ENCODE measurements at places on chromosomes 7 and 10.
A peak's percentile ranks its signal among the peaks of the same experiment; 100 is the strongest.

GRCh38 chr7:44064791-44065430 is 456 bp downstream of the PGAM2 start:
- DNase-seq: no peak

- no peak for DNase-seq
Observed at GRCh38 chr7:69813637-69814240, 215.5 kb downstream of the AUTS2 start.

- no peak for DNase-seq
Observed at GRCh38 chr10:129514568-129515451, 47.8 kb downstream of the MGMT start.

DNA sequence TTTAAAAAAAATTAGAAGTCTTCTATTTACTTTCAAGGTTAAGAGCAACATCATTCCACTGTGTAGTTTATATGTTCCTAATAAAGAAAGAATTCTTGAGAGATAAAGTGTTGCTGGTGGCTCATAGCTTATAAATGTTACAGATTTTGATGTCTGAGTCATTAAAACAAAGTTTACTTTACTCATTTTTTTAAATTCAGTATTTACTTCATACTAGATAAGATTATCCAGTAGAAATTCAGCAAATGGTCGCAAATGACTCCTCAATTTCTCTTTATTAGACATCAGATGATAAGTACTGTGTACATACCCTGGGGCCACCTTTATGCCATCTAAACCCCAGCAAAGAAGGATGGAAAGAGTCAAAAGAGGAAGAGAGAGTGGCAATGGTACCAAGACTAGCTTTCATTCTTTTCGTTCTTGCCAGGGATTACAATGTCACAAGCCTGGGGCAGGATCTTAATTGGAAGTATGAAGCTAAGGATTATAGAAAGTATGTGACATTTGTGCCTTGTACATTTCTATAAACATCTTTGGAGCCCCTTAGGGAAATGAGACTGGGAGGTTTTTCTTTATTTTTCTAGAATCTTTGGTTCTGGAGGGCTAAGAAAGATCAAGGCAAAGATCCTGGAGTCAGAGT is 206.1 kb downstream of the CHRM2 start:
- peak; percentile 77 for DNase-seq

DNA sequence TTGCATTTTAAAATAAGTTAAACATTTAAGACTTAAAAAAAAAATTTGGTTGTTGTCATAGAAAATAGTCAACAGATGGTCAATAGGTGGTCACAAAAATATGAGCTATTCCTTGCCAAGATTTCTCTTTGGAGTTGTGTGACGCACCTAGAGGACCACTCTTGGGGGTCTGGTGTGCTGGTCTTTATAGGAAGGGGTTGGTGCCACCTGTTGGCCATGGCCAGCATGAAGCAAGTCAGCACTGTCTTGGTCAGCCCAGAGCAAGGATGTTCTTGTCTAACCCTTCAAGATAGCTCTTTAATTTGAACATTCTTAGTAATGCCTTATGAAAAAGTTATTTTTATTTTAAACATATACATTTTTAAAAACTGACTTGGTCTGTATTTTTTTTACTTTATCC is 267.9 kb upstream of the CNTNAP2 start:
- peak; percentile 2 for DNase-seq

DNA sequence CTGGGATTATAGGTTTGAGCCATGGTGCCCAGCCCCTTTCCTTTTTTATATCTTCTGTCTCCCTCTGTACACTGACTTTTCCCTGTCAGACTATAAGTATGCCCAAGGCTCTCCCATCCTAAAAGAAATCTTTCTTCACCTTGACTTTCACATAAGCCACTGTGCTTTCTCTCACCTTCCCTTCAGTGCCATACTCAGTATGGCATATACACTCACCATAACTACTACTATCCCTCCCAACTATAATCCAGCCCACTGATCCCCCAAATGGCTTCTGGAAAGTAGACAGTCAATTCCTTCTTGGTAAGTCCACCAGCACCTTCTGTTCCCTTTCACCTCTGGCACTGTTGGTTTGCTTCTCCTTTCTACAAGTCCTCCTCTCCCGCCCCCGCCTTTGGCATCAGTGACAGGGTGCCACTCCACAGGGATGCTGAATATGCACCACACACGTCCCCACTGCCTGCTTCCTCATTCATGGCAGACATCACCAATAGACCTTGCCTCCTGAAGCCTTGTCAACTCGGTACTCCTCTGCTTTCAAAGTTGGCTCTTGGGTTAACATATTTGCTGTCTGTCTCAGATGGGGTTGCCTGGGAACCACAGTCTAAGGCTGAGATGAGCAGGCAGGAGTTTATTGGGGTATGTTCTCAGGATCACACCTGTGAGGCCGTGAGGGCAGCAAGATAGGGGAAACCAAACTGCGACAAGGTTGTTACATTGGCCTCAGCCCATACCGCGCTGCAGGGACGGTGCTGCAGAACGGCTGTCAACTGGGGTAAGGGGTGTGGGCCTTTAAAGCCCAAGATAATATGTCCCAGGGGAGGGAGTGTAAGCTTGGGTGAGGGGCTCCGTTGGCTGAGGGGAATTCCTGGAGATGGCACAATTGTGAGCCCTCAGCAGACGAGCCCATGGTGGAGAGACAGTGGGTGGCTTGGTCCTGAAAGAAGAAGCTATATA is 7.2 kb upstream of the PSAP start:
- no peak for DNase-seq

DNA sequence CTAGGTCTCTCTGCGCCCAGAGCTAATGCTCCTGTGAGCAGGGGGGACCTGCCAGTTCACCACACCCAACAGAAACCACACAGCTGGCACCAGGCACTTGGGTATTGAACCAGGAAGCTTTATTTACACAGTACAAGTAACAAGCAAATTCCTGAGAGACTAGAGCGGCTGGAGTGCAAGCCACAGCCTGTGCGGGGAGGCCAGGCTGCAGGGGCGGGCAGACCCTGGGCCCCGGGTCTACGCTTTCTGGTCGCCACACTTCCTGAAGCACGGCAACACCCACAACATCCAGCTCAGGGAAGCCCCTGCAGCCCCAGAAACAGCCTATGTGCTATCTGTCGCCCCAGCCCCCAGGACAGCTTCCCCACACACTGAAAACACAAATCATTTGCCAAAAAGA is 125.0 kb downstream of the FAM53B start:
- peak; percentile 28 for DNase-seq

Measured in iris pigment epithelial cell (primary cell).